ENCODE measurements at places on chromosomes 16 and 17.

GRCh38 chr16:88467541-88467944 lies 14.5 kb downstream of the ZFPM1 start:
- no peak for DNase-seq

DNA sequence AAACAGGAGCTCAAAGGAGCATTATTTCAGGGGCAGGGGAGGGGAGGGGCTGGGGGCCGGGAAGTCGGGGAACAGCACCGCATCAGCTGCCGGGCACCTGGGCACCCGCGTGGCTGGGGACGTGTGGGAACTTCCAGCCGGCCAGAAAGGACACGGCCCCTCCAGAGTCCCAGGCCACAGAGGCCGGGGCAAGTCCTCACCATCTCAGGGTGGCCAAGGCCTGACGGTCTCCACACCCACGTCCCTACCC lies 1.1 kb downstream of the PGAP6 start:
- DNase-seq, result no peak

DNA sequence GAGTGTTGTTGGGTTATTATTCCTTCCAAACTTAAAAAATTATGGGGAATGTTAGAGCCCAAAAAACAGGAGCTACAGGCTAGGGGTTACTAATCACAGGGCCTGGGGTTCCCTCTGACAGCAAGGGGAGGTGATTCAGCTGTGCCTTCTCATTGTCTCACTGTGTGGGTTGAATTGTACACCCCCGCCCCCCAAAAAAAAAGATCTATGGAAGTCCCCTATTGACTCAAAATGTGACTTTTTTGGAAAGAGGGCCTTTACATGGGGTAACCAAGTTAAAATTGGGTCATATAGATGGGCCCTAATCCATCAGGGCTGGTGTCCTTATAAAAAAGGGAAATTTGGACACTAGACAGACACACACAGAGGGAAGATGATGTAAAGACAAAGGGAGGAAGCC lies 190.2 kb downstream of the SOX9 start:
- DNase-seq, result no peak

- DNase-seq, result no peak
Observed at GRCh38 chr16:15650698-15651171, 690 bp downstream of the NDE1 start.

DNA sequence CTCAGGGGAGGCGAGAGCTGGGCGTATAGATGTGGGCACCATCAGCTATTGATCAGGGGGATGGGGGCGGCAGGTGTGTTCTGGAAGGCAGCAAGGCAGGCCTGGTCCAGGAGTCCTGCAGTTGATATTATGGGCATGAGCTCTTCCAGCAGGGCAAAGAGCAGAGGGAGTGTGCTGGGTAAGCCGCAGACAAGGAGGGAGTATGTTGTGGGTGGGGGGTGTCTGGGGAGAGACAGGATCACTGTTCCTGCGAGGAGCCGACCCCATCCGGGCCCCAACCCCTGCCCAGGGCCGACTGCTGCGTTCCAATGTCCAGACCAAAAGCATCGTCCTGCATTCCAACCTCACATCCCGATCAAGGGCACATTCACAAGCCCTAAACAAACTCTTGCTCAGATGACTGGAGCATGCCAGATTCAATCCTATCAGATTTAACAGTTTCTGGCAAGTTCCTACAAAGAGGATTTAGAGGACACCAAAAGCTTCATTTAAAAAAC lies 9.2 kb downstream of the MXRA7 start:
- DNase-seq, result no peak
